ENCODE measurements at places on chromosomes 2 and 18.

GRCh38 chr2:7819850-7820249 lies 862.0 kb upstream of the ID2 start:
- no peak for DNase-seq

- DNase-seq: no peak
Measured at GRCh38 chr2:241216211-241216761, 27.8 kb downstream of the ANO7 start.

DNA sequence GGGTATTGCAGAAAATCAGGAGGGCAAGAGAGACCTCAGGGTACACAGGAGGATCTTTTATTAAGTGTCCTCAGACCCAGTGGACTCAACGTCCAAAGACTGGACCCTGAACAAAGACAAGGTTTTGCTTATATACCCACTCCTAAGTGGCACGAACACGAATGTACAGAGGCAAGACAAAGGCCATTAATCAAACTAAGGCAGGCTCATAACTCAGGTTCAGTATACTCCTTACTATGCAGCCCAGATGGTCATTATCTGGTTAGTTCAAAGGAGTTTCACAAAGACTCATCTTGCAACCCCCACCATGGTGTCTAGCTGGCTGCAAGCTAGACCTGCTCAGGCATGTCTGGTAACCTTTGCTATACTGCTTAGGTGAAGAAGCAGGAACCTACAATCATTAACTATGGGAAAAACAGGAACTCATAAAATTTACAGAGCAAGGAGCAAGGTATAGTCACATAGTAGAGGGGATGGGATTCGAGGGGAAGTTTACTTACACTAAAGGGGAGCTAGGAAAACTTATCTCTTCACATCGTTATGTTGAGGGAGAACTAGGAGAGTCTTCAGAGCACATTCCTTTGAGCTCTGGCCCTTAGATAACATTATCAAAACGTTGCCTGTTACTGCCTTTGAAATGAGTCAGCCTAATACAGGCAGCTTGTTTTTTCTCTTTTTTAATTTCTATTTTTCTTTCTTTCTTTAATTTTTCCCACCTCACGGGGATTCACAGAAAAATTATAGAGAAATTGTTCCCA lies 33.9 kb downstream of the SLC4A3 start:
- DNase-seq: no peak

GRCh38 chr2:96320728-96321622 lies 4.1 kb upstream of the ITPRIPL1 start:
- DNase-seq: no peak

- no peak for DNase-seq
Measured at GRCh38 chr2:189379731-189380261, 61.5 kb upstream of the WDR75 start.

GRCh38 chr2:1824202-1824905 lies 80.0 kb upstream of the PXDN start:
- DNase-seq: no peak

DNA sequence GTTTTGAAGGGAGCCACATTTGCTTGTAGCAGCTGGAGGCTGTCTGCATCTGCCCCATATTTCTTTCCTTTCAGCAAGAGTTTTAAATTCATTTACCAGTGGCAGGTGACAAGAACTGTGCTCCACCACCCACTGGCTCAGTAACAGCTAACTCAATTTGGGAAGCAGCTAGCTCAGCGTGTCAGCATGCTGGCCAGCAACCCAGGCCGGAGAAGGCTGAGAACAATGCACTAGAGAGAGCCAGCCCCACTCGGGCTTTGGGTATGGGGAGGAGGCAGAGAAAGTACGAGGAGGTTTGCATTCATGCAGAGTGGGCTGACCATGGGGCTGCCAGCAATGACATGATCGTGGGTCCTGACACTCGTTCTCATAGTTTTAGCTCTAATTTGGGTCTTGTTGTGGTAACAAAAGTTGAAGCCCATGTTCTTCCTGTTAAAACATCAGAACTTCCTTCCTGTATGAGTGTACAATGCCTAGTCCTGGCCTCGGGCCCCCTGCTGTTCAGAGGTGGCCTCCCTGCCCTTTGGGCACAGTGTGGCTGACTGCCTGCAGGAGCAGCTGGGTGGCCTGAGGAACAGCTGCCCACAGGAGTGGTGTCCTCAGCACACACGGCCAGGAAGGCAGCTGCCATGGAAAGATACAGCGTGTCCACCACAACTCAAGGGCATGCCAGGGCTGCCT lies 23.0 kb downstream of the CDC42EP3 start:
- DNase-seq: no peak

Data from SIG-M5 (cell line).